ENCODE measurements at places on chromosomes 13 and 19.

GRCh38 chr19:6677883-6678689, 8.1 kb upstream of the TNFSF14 start:
- DNase-seq = peak; percentile 67

DNA sequence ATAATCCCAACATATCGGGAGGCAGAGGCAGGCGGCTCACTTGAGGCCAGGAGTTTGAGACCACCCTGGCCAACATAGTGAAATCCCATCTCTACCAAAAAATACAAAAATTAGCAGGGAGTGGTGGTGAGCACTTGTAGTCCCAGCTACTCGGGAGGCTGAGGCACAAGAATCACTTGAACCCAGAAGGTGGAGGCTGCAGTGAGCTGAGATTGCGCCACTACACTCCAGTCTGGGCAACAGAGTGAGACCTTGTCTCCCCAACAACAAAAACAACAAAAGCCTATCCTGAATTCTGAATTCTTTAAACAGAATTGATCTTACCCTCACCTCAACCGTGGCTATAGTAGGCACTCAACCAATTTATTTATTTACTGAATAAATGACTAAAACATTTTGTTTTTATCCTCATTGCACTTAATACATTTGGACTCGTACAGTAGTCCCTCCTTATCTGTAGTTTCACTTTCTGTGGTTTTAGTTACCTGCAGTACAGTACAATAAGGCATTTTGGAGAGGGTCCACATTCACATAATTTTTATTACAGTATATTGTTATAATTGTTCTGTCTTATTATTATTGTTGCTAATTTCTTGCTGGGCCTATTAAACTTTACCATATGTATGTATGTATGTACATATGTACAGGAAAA, 98.8 kb downstream of the TBC1D4 start:
- no peak for DNase-seq

GRCh38 chr19:16328824-16329482, 4.3 kb downstream of the KLF2 start:
- DNase-seq = no peak

DNA sequence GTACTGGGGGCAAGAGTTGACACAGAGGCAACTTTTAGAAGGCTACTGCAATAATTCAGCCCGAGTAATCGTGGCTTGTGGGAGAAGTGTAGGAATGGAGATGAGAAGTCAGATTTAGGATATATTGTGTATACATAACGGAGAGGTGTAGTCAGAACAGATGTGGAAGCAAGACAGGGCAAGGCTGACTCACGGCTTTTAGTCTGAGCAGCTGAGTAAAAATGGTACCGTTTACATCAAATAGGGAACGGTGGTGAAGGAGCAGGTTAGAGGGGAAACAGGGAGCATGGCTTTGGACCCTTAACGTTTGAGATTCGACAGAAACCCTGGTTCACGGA, 796 bp upstream of the LSM14A start:
- DNase-seq = no peak

DNA sequence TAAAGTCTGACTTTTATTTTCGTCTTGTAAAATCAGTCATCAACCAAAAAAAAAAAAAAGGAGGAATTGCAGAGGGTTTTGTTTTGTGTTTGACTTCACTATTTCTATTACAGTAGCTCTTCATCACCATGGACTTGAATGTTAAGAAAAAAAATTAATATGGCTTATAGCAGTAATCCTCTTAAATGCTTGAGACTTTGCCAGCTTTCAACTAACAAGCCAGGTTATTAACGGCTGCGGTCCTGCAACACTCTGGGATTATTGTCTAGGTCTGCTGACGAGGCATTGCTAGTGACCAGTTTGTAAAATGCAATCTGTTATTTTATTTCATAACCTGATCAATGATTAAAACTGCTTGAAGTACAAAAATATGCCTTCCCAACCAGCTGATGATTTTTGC, 647.2 kb upstream of the KLHL1 start:
- no peak for DNase-seq

DNA sequence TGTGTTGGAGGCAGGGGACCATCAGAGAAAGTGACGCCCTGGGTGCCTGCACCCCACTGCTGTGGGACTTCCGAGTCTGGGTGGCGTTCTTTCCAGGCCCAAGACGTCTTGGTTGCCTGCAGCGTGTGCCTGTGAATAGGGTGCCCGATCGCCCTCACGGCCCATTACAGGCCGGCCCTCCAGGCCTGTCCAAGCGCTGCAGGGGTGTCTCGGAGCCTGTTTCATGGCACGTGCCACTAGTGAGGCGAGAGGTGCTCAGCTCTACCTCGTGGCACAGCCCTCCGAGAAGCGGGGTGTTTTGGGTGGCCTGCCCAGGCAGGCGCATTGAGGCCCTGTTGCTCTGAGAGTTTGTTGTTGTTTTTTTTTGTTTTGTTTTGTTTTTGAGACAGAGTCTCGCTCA, 30.1 kb downstream of the DOT1L start:
- DNase-seq = no peak

- DNase-seq = no peak
These were observed 454.7 kb upstream of the TSHZ3 start for GRCh38 chr19:31803835-31804446.

Data from iPS-NIHi11 (cell line).